IPS-NIHi11 (cell line): ENCODE measurements at places on chromosomes 7 and 10.

GRCh38 chr10:63862860-63863259, 341.7 kb downstream of the REEP3 start:
- no peak for DNase-seq

DNA sequence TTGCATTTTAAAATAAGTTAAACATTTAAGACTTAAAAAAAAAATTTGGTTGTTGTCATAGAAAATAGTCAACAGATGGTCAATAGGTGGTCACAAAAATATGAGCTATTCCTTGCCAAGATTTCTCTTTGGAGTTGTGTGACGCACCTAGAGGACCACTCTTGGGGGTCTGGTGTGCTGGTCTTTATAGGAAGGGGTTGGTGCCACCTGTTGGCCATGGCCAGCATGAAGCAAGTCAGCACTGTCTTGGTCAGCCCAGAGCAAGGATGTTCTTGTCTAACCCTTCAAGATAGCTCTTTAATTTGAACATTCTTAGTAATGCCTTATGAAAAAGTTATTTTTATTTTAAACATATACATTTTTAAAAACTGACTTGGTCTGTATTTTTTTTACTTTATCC, 267.9 kb upstream of the CNTNAP2 start:
- DNase-seq, result peak; percentile 23

DNA sequence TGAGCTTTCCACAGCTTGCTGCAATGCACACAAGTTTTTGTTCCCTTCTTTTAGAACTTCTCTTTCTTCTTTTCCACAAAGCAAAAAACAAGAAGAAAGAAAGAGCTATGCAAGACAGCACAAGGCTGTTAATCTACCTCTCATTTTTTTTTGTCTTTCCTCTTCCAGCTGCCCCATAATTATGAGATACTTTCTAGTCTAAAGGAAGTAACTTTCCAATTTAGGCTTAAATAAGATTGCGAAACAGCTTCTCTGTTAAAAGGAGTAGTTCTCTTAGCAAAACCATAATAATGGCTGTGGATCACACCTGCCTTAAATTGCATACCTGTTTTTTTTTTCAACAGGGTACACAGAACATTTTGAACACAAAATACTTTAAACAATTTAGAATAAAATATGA, 56.0 kb downstream of the NDUFB2 start:
- no peak for DNase-seq

- no peak for DNase-seq
Observed at GRCh38 chr10:98466861-98467505, 20.2 kb upstream of the HPS1 start.

- no peak for DNase-seq
Observed at GRCh38 chr7:155136619-155137243, 66.6 kb downstream of the HTR5A start.

DNA sequence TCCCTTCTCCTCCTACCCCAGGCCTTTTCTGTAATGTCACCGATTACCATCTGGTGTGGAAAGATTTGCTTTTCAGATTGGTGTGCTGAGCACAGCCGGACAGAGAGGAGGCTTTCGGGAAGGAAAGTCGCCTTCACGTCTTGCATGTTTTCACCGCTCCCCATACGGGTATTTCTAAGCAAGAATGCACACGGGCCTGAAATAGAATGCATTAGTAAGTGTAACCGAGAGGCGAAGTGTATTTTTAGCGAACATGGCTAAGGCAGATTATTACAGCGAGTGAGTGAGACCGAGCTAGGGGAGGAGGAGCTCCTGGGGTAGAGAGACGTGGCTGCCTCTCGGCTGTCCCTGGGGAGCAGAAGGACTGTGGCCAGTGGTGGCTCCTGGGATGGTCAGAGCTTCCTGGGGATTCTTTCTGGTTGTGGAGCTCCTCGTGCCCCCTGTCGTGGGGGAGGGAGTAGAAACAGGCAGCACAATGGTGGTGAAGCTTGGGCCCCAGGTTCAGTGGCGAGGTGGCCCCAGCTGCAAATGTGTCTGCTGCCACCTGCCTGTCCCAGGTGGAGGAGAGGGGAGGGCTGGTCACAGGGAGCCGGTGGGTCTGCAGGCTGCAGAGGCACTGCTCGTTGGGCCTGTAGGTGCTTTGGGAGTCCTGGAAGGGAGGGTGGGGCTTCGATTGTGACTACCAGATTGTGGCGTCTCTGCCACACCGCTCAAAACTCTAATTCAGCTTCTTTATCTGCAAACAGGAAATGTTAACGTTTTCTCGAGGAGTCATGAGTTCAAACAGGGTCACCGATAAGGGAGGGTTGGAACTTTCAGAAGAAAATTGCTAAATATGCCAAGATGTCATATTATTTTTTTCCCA, 135.8 kb downstream of the CAMK1D start:
- DNase-seq, result peak; percentile 43

- DNase-seq, result peak; percentile 97
Observed at GRCh38 chr7:151341357-151342101, at the start of gene NUB1. Gene NUB1 (plus strand): TSS chr7:151341812. CDS start chr7:151345350, 3,538 bp downstream.

DNA sequence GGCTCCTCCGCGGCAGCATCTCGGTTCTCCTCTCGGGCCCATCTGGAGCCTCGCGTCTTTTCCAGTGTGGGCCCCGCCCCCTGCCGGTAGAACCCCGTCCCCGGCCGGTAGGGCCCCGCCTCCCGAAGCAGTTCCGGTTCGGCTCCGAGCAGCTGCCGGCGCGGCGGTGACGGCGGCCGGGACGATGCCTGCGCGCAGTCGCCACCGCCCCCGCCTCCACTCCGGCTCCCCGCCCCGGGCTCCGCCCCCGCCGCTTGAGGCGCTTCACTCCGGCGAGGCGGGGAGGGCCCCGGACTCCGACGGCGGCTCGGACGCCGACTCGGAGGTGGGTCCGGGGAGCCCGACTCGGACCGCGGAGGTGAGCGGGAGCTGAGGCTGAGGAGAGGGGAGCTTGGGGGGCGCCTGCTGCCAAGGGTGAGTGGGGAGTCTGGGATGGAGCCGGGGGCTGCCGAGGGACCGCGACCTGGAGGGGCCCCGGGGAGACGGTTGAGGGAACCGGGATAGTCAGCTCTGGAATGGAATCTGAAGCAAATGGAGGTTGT, at the start of gene SAMD8:
TSS of gene SAMD8 (plus strand) at position 292 of the 542 bp plus-strand sequence. CDS start 38,873 bp downstream, outside the sequence.
- DNase-seq, result peak; percentile 99

GRCh38 chr7:141646826-141647480, 55.0 kb downstream of the DENND11 start:
- no peak for DNase-seq
